ENCODE measurements at places on chromosomes 4 and X.

GRCh38 chr4:48742412-48742811, 37.7 kb downstream of the FRYL start:
- no peak for DNase-seq

- DNase-seq: no peak
Observed at GRCh38 chr4:39255871-39256270, 73.5 kb downstream of the WDR19 start.

- DNase-seq: no peak
Observed at GRCh38 chrX:22121161-22121560, 89.0 kb downstream of the PHEX start.

- no peak for DNase-seq
Observed at GRCh38 chr4:90824266-90825150, 697.3 kb downstream of the CCSER1 start.

DNA sequence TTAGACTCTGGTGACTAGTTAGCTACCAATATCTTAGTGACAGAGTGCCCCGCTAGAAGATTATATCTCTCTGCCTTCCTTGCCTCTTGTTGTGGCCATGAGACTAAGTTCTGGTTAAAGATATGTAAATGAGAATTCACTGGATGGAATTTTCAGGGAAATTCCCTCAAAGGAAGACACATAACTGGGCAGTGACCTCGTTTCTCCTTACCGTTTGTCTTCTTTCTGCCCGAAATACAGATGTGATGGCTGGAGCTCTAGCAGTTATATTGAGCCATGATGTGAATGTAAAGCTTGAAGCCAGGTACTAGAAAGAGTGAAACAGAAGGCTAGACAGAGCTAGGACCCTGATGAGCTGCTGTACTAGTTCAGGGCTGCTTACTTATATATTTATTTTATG, 80.5 kb downstream of the FHDC1 start:
- no peak for DNase-seq

DNA sequence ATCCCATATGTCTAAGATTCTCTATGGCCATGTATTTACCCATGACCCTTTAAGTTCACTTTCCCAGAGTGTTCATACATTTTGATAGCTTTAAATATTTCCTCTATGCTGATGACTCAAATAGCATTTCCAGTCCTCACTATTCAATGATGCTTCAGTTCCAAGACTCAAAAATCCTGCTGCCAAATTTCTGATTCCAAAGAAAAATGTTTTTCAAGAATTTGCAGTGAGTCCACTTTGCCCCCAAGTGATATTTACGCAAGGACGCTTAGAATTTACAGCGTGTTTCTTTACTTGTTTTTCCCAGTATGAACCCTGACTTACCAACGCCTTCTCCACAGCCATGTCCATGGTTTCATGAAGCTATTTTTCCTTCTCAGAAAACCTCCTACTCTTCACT, 127.9 kb upstream of the PCDH18 start:
- no peak for DNase-seq

DNA sequence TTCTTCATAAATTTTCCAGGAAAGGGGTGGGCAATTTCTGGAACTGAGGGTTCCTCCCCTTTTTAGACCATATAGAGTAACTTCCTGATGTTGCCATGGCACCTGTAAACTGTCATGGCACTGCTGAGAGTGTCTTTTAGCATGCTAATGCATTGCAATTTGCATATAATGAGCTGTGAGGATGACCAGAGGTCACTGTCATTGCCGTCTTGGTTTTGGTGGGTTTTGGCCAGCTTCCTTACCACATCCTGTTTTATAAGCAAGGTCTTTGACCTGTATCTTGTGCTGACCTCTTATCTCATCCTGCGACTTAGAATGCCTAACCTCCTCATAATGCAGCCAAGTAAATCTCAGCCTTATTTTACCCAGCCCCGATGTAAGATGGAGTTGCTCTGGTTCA, 577.8 kb downstream of the NLGN4X start:
- DNase-seq: no peak

GRCh38 chr4:48421101-48421500, 62.0 kb upstream of the SLC10A4 start:
- no peak for DNase-seq

DNA sequence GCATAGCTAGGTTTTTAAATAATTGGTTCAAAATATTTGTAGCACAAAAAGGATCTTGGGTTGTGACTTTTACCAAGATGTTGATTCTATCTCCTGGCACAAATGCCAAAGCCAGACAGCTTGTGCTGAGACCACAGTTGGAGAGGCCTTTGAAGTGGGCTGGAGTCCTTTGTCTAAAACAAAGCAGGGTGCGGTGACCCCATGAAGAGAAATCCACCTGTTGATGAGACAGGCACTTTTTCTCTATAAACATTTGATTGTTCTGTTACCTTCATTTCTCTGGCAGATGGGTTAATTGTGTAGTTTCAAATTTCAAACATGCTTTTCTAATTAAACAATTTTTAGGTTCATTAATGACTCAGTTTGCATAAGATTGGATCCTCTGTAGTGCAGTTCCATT, 56.7 kb downstream of the STOX2 start:
- no peak for DNase-seq

Data from stimulated activated CD8-positive, alpha-beta memory T cell treated with anti-CD3 and anti-CD28 coated beads, Interleukin-7, amount 100 ng/mL, for 1 hour (primary cell).